ENCODE measurements at places on chromosomes 5 and 9.

- no peak for DNase-seq
Measured at GRCh38 chr5:161266954-161267353, 279.6 kb downstream of the GABRB2 start.

- no peak for DNase-seq
Measured at GRCh38 chr5:123120197-123120596, 31.2 kb downstream of the PRDM6 start.

DNA sequence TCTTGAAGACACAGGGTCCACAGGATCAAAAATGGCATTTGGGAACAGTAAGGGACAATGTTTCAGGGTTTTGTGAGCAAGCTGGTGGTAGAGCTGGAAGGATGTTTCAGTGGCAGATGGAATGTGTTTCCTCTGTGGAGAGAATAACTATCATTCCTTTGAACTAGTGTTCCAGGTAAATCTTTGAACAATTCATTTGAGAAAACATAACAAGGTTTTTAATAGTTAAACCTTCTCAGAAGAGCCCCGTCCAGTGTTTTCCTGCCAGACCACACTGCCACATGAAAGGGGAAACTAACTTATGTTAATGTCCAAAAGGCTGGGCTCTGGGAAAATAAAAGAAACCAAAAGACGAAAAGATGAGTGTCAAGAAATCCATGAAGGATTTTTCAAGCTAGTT, 207.0 kb upstream of the ZNF462 start:
- DNase-seq: no peak

GRCh38 chr5:83474161-83474796, 2.7 kb downstream of the VCAN start:
- DNase-seq: no peak

GRCh38 chr5:149886060-149886459, 58.5 kb downstream of the PDE6A start:
- no peak for DNase-seq

DNA sequence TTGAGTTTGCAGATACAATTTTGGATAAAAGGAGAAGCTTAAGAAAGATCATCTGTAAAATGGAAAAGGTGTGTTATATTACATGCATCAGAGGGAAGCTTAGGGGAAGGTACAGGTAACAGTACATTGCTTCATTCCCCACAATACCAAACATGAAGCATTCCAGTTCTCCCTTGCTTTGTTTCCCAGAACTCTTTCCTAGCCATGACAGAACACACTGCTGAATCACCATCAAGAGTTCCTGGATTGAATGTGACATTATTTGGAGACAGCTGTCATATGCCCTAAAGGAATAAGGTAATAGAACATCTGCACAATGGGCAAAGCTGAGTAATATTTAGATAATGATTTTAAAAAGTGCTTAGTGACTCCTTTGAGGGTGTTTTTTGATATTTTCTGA, 303.5 kb upstream of the ST8SIA4 start:
- no peak for DNase-seq

- no peak for DNase-seq
Measured at GRCh38 chr5:34895641-34896419, 19.5 kb downstream of the RAD1 start.

DNA sequence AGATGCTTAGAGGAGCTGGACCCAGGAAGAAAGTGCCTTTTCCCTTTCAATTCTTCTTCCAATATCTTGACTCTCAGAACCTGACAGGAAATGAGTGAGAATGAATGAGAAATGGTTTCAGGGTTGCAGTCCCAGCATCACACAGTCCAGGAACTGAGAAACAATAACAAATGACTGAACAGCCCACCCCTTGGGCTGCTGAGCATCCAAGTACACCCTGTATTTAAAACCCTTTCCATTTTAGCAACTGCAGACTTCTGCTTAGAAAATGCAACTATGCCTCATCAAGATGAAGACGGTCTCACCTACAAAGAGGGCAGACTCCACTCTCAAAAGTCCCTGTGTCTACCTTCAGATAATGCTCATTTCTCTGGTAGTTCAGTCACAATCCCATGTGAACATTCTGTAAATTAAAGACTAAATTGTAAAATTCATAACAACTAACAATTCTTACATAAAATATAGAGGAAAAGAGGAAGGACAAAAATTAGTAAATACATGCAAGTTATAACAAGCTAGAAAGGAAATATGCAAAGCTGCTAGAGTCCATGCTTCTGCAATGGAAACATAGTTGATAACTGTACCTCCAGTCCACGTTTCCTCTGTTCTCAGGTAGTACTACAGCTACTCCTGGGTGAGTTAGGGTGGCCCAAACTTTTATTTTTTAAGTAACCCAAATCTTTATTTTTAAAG, 316.5 kb downstream of the ICE1 start:
- DNase-seq: no peak

DNA sequence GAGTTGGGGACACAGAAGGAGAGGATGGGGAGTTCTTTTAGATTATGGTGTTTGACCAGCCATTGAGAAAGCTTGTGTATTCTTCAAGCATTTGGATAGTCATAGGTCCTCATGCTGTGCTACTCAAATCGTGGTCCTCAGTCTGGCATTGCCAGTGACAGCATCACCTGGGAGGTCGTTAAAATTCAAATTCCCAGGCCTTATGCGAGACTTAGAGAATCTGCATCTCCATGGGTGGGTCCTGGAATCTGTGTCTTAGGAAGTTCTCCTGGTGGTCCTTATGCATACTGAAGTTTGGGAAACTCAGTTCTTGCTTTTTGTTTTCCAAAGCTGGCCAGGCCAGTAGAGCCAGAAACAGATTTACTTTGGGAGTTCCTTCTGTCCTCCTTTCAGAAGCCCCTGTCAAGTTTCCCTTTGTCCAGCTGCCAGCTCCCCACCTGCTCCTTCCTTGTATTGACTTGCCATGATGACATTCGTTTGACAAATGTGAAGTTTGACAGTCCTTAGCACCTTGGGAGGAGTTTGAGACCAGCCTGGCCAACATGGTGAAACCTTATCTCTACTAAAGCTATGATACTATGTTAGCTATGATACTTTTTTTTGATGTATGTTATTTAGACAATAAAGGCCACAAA, 95.6 kb downstream of the PALM2AKAP2 start:
- no peak for DNase-seq

DNA sequence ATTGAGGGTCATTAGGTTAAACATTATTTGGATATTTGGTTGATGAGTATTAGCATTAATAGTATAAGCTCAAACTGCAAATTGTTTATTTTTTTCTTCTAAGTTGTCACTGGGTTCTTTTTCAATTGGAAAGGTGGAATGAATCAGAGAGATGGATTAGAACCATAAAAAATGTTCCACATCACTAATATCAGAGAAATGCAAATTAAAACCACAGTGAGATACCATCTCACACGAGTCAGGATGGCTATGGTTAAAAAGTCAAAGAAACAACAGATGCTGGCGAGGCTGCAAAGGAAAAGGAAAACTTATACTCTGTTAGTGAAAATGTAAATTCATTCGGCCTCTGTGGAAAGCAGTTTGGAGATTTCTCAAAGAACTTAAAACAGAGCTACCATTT, 122.8 kb downstream of the CCDC192 start:
- no peak for DNase-seq

DNA sequence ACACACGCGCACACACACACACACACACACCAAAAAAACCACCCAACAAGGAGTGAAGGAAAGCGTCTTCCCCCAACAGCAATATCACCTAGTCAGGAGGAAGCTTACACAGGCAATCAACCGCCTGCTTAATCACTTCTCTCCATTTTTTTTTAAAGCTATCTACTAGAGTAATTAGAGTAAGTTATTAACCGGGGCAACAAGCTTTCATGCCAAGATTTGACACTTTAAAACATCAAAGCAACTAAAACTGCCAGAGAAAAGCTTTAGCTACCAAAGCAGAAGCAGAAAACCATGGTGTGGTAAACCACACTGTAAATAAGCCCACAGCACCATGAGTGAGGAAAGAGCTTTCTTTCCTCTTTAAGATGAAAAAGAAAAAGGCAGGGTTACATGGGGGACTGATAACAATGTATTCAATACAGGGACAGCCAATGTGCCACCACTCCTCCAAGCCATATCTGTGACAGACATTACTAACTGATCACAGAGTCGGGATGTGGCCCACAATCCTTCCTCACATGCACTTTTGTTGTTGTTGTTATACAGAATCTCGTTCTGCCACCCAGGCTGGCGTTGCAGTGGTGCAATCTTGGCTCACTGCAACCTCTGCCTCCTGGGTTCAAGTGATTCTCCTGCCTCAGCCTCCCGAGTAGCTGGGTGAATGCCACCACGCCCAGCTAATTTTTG, 282.1 kb downstream of the CRB2 start:
- DNase-seq: no peak

Measured in stimulated activated CD4-positive, alpha-beta T cell treated with anti-CD3 and anti-CD28 coated beads, Interleukin-12 subunit alpha, Interleukin-12 subunit beta, amount 100 ng/mL, for 48 hours (primary cell).